ENCODE measurements at places on chromosomes 5 and 9. TPM values are rescaled to one million over a fixed set of nuclear protein-coding genes. Genes with fewer than 3 reads are reported as not detected.

Gene AGXT2
- total RNA-seq, result not detected

Gene TMEM38B
- 13.5 TPM for total RNA-seq

- ATAC-seq, result no peak
Observed at GRCh38 chr9:118624608-118625007, 744.6 kb downstream of the BRINP1 start.

DNA sequence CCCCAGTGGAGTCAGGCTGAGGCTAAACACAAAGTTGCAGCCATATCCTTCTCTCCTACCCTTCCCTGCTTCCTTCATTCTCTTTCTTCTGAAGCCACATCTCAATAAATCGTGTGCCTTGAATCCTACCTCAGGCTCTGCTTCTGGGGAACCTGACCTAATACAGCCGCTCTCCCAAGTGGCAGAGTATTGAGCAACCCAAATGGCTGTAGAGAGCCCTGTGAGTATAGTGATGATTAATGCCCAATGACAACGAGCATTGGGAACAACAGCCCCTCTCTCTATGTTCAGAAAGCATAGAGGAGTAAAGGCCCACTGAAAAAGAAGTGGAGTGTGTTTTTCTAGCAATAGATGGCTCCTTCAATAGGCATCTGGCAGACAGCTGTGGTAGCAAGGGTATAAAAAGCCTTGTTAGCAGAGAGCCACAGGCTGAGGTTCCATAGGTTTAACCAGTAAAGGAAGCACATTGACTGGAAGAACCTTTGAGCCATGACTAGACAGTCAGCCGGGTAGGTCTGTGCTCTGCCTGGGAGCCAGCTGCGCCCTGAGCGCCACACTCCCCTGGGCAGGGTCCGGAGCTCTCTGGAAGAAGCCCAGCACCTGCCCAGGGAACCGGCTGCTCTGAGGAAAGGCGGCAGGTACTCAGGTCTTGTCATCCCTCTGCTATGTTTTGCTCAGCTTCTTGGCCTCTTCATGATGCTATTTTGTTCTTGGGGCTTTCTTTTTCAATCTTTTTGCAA lies 22.6 kb upstream of the HSPA9 start:
- no peak for ATAC-seq

GRCh38 chr9:76646249-76646648 lies 118.0 kb upstream of the PCA3 start:
- ATAC-seq, result no peak

- ATAC-seq, result peak; percentile 67
Observed at GRCh38 chr5:56838409-56839039, 23.2 kb downstream of the MAP3K1 start.

All from activated T-helper 17 cell treated with anti-CD3 and anti-CD28 coated beads, Interleukin-2, amount 50 U/mL, for 72 hours (primary cell).